ENCODE measurements at places on chromosomes 5 and 9. TPM values are rescaled to one million over a fixed set of nuclear protein-coding genes. Genes with fewer than 3 reads are reported as not detected.

PKD2L2 gene
- total RNA-seq = not detected

APBA1 gene
- 13.3 TPM for total RNA-seq

PCDH12 gene
- 3.2 TPM for total RNA-seq

GNG10 gene
- total RNA-seq = 35.6 TPM

SPAAR gene
- total RNA-seq = 0.49 TPM

MLANA gene
- not detected for total RNA-seq

BTNL8 gene
- not detected for total RNA-seq

GRCh38 chr5:72110394-72111013 lies 3.2 kb downstream of the MAP1B start:
- peaks cover 34% of the 10 kb centered on the region for H3K4me1 ChIP-seq
- H3K27me3 ChIP-seq = no peaks in the 10 kb centered on the region
- no peak overlapping the region for H3K4me3 ChIP-seq
- H3K27ac ChIP-seq = no peak overlapping the region

- no peak for DNase-seq
- no peaks in the 10 kb centered on the region for H3K36me3 ChIP-seq
- H3K27ac ChIP-seq = no peak overlapping the region
- H3K4me3 ChIP-seq = no peak overlapping the region
- H3K27me3 ChIP-seq = no peaks in the 10 kb centered on the region
- no peaks in the 10 kb centered on the region for H3K4me1 ChIP-seq
These were observed 19.9 kb upstream of the PRXL2C start for GRCh38 chr9:96674906-96675538.

DNA sequence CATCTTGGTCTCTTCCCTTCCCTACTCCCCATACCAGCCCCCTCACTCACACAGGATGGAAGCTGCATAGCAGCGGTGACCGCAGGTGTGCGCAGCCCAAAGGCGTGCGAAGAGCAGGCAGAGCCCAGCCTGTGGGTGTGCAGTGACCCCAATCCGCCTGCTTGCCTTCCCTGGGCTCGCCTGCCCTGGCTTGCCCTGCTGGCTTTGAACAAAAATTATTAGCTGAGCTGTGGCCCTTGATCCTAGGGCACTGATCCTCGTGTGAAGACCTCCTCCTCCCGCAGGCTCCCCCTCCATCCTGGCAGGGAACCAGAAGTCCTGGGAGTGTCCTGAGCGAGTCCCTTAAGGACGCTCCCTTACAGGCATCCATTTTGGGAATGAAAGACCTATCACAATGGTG lies 31.9 kb downstream of the MORN5 start:
- H3K36me3 ChIP-seq = no peaks in the 10 kb centered on the region
- no peak overlapping the region for H3K27ac ChIP-seq
- H3K4me3 ChIP-seq = no peak overlapping the region
- no peaks in the 10 kb centered on the region for H3K4me1 ChIP-seq
- no peaks in the 10 kb centered on the region for H3K27me3 ChIP-seq
- no peak for DNase-seq

GRCh38 chr9:34998266-34998665 lies 8.7 kb downstream of the DNAJB5 start:
- no peak overlapping the region for H3K4me3 ChIP-seq
- DNase-seq = no peak
- H3K27ac ChIP-seq = peak overlapping the region; percentile 39
- H3K4me1 ChIP-seq = peaks cover 19% of the 10 kb centered on the region

- H3K36me3 ChIP-seq = no peaks in the 10 kb centered on the region
- no peak overlapping the region for H3K27ac ChIP-seq
- H3K27me3 ChIP-seq = no peaks in the 10 kb centered on the region
These were observed 432.9 kb upstream of the BRINP1 start for GRCh38 chr9:119802133-119802532.

- no peak overlapping the region for H3K4me3 ChIP-seq
- no peak for DNase-seq
- no peaks in the 10 kb centered on the region for H3K36me3 ChIP-seq
- no peak overlapping the region for H3K27ac ChIP-seq
- H3K27me3 ChIP-seq = no peaks in the 10 kb centered on the region
- no peaks in the 10 kb centered on the region for H3K4me1 ChIP-seq
These were observed 37.9 kb downstream of the MED27 start for GRCh38 chr9:132041798-132042197.

DNA sequence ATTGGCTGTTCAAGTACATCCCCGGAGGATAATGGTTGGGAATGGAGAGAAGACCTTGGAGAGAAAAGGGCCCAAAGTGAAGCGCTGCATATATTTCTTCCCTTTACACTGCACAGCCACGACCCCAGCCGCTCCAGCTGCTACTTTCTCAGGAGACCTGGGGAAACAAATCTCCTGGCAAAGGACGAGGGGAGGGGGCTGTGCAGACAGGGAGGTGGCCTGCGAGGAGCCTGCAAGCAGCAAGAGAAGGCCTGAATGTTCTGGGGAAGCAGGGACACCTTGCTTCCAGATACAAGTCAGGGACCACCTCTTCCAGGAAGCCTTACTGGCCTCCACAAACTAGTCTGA lies 739 bp upstream of the PDLIM4 start:
- peak overlapping the region; percentile 80 for H3K4me3 ChIP-seq
- H3K36me3 ChIP-seq = no peaks in the 10 kb centered on the region
- DNase-seq = no peak
- H3K27me3 ChIP-seq = no peaks in the 10 kb centered on the region
- peaks cover 76% of the 10 kb centered on the region for H3K4me1 ChIP-seq
- peak overlapping the region; percentile 99 for H3K27ac ChIP-seq

DNA sequence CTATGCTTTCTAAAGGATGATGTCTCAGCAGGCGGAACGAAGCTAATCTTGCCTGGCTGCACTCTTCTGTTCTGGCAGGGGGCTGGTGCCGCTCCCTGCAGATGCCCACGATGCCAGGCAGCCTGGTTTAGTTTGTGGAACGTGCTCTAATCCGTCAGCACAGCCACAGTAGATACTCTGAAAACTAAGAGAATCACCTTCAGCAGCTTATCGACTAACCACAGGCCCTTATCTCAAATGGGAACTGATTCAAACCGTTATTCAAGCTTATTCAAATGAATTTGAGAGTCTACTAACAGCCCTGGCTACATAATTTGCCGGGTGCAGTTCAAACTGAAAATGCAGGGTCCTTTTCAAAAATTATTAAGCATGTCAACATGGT lies 246.6 kb upstream of the ANKRD55 start:
- H3K36me3 ChIP-seq = no peaks in the 10 kb centered on the region
- H3K4me1 ChIP-seq = peaks cover 27% of the 10 kb centered on the region
- H3K4me3 ChIP-seq = no peak overlapping the region
- no peaks in the 10 kb centered on the region for H3K27me3 ChIP-seq
- peak overlapping the region; percentile 89 for H3K27ac ChIP-seq

DNA sequence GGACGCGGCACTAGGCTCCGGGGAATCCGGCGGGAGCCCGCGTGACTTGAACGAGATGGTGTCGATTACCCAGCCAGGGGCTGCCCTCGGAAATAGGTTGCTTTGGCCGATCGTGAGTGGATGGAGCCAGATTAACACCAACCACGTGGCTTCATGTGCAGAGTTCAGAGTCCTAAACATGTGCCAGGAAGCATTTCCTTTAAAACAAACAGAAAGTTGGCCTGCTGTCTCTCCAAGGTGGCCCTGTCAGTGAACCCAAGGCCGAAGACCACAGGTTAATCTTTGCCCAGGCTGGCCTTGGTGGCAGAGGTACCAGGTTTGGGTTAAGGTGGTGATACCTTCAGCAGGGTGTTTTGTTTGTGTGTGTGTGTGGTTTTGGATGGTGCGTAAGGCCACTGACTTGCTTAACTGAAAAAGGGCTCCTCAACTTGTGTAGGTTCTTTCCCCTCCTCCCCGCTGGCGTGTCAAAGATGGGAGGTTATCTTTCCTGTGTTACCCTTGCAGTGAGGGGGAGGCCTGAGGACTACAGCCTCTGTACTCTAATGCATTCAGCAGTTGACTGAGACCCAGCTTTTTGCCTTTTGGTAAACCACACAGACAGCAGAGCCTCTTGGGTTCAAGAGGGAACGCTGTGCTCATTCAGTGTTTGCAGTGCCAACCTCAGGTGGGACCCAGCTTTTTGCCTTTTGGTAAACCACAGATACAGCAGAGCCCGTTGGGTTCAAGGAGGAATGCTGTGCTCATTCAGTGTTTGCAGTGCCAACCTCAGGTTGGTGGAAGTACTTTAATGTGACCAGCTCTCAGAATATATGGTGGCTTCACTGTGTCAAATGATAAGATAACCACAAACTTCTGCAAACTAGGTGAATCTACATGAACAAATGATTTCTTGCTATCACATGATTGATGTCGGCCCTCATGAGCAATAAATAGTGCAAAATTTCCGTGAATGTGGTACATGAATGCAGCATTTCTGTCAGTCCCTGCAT lies 1.4 kb downstream of the IQGAP2 start:
- H3K4me1 ChIP-seq = peaks cover 17% of the 10 kb centered on the region
- H3K36me3 ChIP-seq = no peaks in the 10 kb centered on the region
- H3K4me3 ChIP-seq = peak overlapping the region; percentile 52
- H3K27ac ChIP-seq = peak overlapping the region; percentile 65
- no peak for DNase-seq

- H3K27me3 ChIP-seq = no peaks in the 10 kb centered on the region
- no peak for DNase-seq
- no peaks in the 10 kb centered on the region for H3K4me1 ChIP-seq
- H3K27ac ChIP-seq = no peak overlapping the region
- no peak overlapping the region for H3K4me3 ChIP-seq
These were observed 61.7 kb downstream of the PDE8B start for GRCh38 chr5:77272206-77272605.

GRCh38 chr5:96932026-96932425 lies 3.9 kb upstream of the LNPEP start:
- H3K4me1 ChIP-seq = peaks cover 16% of the 10 kb centered on the region
- H3K36me3 ChIP-seq = no peaks in the 10 kb centered on the region

DNA sequence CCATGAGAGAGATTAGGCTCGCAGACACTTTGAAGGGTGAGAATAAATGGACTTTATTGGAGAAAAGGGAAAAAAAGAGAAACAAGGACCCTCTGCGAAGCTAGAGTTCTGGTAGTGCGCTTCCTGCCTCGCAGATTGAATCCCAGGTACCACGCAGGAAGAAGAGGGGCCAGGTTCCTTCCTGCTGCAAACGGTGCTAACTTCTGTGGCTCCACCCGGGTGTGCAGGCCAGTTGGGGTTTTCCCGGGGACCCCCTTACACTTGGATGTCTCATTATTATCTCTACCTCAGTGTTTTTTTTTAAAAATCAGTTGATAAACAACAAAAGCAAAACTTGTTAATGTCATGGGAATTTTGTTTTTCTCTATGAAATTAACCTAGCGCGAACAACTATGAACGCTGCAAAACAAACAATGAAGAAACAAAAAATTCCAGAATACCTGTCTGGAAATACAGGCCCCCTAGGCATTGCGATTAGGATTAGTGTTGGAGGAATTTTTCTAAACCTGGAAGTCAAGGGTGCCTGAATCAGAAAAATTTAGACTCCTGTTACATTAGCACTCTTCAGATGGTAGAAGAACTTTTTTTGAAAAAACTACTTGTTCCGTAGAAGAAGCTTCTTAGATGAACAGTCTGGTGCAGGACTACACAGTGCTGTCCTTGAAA lies 414.5 kb downstream of the MAN2A1 start:
- no peaks in the 10 kb centered on the region for H3K4me1 ChIP-seq
- no peak overlapping the region for H3K27ac ChIP-seq
- no peak overlapping the region for H3K4me3 ChIP-seq
- H3K27me3 ChIP-seq = no peaks in the 10 kb centered on the region
- no peak for DNase-seq

- no peaks in the 10 kb centered on the region for H3K36me3 ChIP-seq
- DNase-seq = no peak
- H3K4me3 ChIP-seq = no peak overlapping the region
- H3K27ac ChIP-seq = no peak overlapping the region
- no peaks in the 10 kb centered on the region for H3K27me3 ChIP-seq
These were observed 25.4 kb downstream of the EPB41L4B start for GRCh38 chr9:109295221-109296130.

GRCh38 chr5:42950456-42951292 lies 89.4 kb downstream of the ANXA2R start:
- H3K4me1 ChIP-seq = peaks cover 12% of the 10 kb centered on the region
- no peaks in the 10 kb centered on the region for H3K27me3 ChIP-seq
- no peaks in the 10 kb centered on the region for H3K36me3 ChIP-seq
- H3K4me3 ChIP-seq = peak overlapping the region; percentile 63
- no peak for DNase-seq

DNA sequence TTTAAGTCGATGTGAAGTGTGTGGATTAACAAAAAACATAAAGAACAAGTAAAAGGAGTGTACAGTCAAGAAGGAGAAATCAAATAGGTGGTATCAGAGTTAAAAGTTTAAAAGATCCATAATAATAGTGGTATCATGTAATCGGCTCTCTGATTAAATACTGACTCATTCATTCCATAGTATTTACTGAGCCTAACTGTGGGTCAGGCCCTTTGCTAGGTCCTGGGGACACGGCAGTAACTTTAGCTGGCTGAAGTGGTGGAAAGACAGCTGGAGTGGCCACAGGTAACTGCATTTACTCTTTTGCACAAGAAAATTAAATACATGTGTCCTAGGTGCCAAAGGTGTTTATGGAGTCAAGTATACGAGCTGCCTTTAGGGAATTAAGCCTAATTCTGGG lies 124.0 kb downstream of the GNAQ start:
- no peak for DNase-seq
- peaks cover 6% of the 10 kb centered on the region for H3K4me1 ChIP-seq
- no peaks in the 10 kb centered on the region for H3K36me3 ChIP-seq
- no peak overlapping the region for H3K4me3 ChIP-seq

GRCh38 chr5:59173578-59173977 lies 590.7 kb downstream of the RAB3C start:
- no peak overlapping the region for H3K4me3 ChIP-seq
- no peaks in the 10 kb centered on the region for H3K27me3 ChIP-seq
- H3K36me3 ChIP-seq = no peaks in the 10 kb centered on the region
- no peaks in the 10 kb centered on the region for H3K4me1 ChIP-seq

DNA sequence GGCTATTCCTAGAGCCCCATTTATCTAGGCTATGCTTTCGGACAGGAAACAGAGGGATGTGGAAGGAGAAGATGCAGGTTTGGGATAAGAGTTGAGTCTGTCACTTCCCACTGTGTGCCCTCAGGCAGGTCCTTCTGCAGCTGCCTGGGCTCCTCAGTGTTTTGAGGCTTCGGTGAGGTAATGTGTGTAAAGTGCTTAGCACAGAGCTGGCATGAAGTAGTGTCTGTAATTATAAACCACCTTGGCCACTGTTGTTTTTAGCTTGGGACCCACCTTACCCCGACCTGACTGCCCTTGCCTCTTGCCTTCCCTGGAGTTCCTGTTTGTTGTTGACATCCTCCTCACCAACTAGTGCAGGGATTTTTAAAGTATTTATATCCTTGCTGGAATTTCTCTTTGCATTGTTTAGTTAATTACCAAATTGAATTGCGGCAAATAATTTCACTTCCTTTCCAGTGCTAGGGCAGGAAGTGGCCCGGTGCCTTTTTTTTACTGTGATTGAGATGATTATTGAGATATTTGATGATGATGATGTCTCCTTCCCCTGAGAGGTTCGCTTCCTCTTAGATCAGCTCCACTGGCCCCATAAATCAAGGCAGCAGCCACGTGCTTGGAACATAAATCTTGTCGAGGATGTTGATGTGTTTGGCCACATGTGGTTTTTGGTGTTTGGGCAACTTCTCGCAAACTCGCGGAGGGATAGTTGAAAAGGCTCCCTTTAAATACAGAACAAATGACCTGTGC lies 38.3 kb upstream of the DAB2IP start:
- no peak overlapping the region for H3K4me3 ChIP-seq
- no peaks in the 10 kb centered on the region for H3K27me3 ChIP-seq
- H3K36me3 ChIP-seq = no peaks in the 10 kb centered on the region

- H3K27me3 ChIP-seq = no peaks in the 10 kb centered on the region
- no peaks in the 10 kb centered on the region for H3K36me3 ChIP-seq
- no peak for DNase-seq
- no peak overlapping the region for H3K27ac ChIP-seq
These were observed 8.5 kb downstream of the LCN9 start for GRCh38 chr9:135671591-135672041.

- DNase-seq = no peak
- no peak overlapping the region for H3K4me3 ChIP-seq
- H3K36me3 ChIP-seq = no peaks in the 10 kb centered on the region
These were observed 78.0 kb upstream of the LHFPL2 start for GRCh38 chr5:78726571-78726970.
